ENCODE measurements at places on chromosomes 1 and 21. TPM values are rescaled to one million over a fixed set of nuclear protein-coding genes. Genes with fewer than 3 reads are reported as not detected.

The CDCA8 gene
- 18.6 TPM for total RNA-seq

The COL16A1 gene
- 0.86 TPM for total RNA-seq

The SMCP gene
- not detected for total RNA-seq

The CRP gene
- total RNA-seq: not detected

The TMEM234 gene
- total RNA-seq: 18.6 TPM

The IRF6 gene
- total RNA-seq: 2.9 TPM

The DISP3 gene
- total RNA-seq: 0.10 TPM

The RGS16 gene
- total RNA-seq: 0.33 TPM

The KCNJ15 gene
- total RNA-seq: 0.33 TPM

The RAP1GAP gene
- not detected for total RNA-seq

The S100A6 gene
- total RNA-seq: 478 TPM

The RUNX3 gene
- total RNA-seq: not detected

The CHI3L2 gene
- total RNA-seq: not detected

The S100A16 gene
- total RNA-seq: 678 TPM

The TEX38 gene
- total RNA-seq: not detected

The PFKFB2 gene
- total RNA-seq: 1.3 TPM

The LRRC53 gene
- not detected for total RNA-seq

The SLAMF8 gene
- not detected for total RNA-seq

The CCDC30 gene
- 1.3 TPM for total RNA-seq

The SERTAD4 gene
- 3.3 TPM for total RNA-seq

The TSPAN2 gene
- 1.5 TPM for total RNA-seq

The GPBP1L1 gene
- total RNA-seq: 128 TPM

The CELA3B gene
- not detected for total RNA-seq

The NTNG1 gene
- 2.2 TPM for total RNA-seq

The ADCY10 gene
- total RNA-seq: 0.48 TPM

The NPHS2 gene
- total RNA-seq: not detected

The TOR1AIP1 gene
- 44.2 TPM for total RNA-seq

The S100A9 gene
- total RNA-seq: not detected

The RHOU gene
- 2.0 TPM for total RNA-seq

The MAEL gene
- 0.33 TPM for total RNA-seq

The HENMT1 gene
- total RNA-seq: 1.1 TPM

The BARHL2 gene
- not detected for total RNA-seq

The ATP6V1G3 gene
- 0.33 TPM for total RNA-seq

The GATAD2B gene
- 21.2 TPM for total RNA-seq

The DCLRE1B gene
- total RNA-seq: 6.5 TPM

The CYP2J2 gene
- total RNA-seq: 0.19 TPM

The LCE3D gene
- total RNA-seq: not detected

The IFI44 gene
- total RNA-seq: 13.1 TPM

All from vein endothelial cell (primary cell).